ENCODE measurements at places on chromosomes 2 and 18.

DNA sequence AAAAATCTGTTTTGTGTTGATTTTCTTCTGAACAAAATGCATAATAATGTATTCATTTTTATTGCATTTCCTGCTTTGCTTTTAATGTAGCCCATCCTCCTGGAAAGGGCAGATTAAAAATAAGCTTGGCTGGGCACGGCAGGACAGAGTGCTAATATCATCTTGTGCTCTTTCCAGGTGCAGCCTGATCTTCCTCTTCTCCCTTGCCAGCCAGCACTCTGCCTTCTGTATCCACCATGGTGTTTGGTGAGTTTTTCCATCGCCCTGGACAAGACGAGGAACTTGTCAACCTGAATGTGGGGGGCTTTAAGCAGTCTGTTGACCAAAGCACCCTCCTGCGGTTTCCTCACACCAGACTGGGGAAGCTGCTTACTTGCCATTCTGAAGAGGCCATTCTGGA, 52.3 kb downstream of the KCNS3 start:
- no peak for DNase-seq

- no peak for DNase-seq
These were observed 114.1 kb downstream of the EPB41L3 start for GRCh38 chr18:5429681-5430080.

DNA sequence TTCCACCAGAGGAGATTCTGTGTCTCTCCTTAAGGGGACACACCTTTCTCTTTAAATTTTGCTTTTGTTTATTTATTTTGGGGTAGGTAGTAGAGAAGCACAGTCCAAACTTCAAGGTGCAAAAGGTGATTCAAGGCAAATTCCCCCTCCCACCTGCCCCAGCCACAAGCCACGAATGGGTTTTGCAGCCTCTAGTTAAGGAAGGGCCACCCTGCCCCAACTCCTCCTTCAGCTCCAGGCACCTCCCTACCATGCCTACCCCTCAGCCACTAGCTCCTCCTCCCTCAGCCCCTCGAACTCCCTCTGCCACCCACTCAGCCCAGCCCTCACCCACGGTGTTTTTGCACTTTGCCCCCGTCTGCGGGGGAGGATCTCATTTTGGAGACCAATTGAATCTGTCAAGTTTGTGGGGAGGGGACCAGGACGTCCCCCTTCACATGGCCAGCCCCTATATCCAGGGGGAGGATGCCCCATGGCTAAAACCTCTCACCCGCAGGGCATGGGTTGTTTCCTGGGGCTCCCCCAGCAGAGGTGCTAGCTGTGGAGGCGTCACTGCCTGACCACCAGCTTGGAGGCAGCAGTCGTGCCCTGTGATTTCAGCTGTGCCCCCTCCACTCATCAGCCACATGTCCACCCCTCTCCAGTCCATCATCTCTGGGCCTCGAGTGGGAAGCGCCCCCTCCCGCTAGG, 4.5 kb downstream of the HAAO start:
- no peak for DNase-seq

DNA sequence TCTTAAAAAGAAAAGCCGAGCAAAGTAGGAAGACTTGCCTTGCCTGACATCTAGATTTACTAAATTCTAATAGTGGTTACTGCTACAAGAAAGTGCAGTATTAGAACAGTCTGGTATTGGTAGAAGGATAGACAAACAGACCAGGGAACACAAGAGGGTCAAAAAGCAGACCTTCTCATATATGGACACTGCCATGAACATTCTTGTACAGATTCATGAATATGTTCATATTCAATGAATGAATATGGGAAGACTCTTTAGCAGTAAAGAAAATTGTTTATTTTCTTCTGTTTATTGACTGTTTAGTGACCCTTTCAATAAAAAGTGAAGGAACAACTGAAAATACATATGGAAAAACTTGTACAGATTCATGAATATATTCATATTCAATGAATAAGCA, 37.6 kb downstream of the DTNB start:
- DNase-seq, result no peak

- no peak for DNase-seq
These were observed 4.9 kb upstream of the IL1B start for GRCh38 chr2:112841295-112842044.

DNA sequence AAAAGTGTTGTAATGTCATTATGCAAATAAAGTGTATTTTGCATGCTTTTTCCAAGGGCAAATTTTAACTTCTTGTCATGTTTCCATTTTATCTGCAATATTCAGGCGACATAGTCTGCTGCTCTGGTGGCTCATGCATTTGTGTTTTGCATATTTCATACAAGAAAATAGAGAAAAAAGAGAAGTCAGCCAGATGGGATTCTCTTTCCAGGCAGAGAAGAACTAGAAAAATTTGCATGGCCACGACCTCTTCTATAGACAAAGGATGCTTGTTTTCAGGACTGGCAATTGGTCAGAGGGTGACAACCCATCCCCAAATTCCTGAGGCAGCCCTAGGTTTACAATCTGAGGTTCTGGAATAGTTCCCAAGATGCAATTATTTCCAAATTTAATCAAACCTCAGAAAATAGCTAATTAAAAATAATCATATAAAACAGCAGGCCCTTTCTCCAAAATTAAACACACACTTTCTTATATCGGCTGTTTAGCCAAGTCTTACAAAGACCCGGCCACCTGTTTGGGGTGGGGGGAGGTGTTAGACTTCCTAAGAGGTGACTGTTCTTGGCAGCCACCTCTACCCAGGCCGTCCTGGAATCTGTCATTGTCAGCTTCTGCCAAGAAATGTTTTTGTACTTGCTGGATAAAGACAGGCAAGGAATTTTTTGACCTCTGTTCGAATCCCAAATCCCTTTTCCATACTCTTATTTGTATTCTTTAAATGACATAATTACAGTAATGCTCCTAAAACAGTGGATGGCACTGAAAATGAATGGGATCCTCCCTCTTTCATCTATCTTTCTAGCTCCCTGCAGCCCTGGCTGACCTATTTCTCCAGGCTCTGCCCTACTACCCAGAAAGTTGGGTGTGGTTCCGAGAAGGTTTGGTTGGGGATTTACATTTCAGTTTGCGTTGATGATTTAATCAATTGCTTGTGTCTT, 20.8 kb upstream of the SOS1 start:
- DNase-seq, result no peak

- DNase-seq, result no peak
These were observed 60.8 kb upstream of the DNMT3A start for GRCh38 chr2:25402477-25402876.

- no peak for DNase-seq
These were observed 248.8 kb downstream of the MREG start for GRCh38 chr2:215764441-215765048.

DNA sequence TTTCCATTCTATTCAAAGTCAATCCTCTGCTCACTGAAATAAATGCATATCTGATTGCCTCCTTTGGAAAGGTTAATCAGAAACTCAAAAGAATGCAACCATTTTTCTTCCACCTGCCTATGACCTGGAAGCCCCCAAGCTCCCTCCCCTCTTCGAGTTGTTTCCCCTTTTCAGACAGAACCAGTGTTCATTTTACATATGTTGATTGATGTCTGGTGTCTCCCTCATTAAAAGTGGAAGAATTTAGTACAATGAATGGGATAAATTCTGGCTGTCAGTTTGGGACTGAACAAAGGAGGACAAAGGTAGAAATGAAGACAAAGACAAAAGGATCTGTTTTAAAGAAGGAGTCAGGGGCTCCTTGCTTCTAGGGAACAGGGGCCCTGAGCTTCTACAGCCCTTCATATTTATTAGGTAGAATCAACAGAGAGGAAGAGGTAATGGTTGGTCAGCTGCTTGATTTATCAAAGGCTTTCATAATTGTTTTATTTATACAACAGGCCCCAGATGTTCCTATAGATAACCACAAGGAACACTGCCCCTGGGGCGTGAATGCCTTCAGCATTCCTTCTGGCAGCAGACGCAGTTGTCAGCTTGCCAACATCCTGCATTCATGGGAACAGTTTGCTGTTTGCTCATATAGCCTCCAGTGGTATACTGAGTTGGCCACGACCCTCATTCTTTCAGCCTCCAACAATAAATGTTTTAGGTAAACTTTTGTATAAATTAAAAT, 949.8 kb upstream of the LRATD1 start:
- no peak for DNase-seq

DNA sequence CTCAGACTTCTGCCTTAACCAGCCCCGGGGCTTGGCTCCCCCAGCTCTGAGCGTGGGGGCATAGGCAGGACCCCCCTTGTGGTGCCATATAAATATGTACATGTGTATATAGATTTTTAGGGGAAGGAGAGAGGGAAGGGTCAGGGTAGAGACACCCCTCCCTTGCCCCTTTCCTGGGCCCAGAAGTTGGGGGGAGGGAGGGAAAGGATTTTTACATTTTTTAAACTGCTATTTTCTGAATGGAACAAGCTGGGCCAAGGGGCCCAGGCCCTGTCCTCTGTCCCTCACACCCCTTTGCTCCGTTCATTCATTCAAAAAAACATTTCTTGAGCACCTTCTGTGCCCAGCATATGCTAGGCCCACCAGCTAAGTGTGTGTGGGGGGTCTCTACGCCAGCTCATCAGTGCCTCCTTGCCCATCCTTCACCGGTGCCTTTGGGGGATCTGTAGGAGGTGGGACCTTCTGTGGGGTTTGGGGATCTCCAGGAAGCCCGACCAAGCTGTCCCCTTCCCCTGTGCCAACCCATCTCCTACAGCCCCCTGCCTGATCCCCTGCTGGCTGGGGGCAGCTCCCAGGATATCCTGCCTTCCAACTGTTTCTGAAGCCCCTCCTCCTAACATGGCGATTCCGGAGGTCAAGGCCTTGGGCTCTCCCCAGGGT, 5.5 kb downstream of the CTDSP1 start:
- DNase-seq, result no peak

- no peak for DNase-seq
These were observed 33.2 kb upstream of the ID2 start for GRCh38 chr2:8648441-8649213.

GRCh38 chr2:179137200-179137759, 87.3 kb upstream of the CCDC141 start:
- no peak for DNase-seq

DNA sequence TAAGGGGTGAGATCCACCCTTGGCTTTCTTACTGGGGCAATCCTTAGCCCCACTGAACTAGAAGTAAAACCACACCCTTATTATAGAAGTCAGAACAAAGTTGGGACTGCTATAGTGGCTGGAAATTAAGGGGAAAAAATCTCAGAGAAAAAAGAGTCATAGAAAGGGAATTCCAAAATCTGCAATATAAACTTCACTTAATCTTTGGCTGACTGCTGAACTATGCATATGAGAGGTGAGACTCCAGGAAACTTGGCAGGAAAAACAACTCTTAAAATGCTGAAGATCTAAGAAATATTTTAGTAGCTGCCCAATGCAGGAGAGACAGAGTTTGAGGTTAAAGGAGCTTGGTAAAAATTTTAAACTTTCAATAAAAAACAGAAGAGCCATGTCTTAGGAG, 201.8 kb upstream of the FN1 start:
- DNase-seq, result no peak

DNA sequence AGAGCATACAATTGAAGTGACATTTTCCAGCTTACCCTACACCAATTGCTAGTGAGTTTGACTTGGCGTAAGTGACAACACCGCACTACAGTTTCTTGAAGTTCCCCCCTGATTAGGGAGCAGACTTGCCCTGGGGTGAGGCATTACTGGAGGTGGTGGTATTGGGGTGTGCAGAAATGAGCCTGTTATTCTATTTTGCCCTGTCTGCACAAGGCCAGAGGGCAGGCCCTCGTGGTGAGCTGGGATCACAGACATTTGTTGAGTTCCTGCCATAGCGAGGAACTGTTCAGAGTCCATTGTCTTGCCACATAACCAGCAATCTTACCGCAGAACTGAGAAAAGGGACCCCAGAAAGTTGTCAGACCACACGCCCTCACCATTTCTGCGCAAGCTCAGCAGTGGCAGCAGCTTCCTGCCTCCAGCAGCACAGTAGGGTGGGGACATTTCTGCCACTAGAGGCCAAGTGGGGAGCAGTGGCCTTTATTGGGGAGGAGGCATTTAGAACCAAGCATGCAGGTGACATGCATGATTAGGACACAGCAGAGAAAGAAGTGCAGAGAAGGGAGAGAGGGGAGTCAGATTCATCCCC, 103.6 kb upstream of the BCL2L11 start:
- no peak for DNase-seq

DNA sequence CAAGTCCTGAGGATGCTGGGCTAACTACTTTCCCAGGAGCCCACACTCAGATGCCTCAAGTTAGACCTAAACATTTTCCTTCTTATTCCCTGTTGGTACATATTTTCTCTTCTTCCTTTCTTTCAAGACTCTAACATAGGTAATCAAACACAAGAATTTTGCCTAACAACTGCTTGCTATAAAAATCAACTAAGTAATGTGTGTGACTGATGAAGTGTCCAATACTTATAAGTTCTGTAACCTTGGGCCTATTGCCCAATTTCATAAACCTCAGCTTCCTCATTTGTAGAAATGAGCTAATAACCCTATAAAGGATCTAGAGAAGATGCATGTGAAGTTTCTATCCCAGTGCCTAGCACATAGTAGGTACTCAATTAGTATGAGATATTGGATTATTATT, 31.6 kb upstream of the PIK3C3 start:
- no peak for DNase-seq

DNA sequence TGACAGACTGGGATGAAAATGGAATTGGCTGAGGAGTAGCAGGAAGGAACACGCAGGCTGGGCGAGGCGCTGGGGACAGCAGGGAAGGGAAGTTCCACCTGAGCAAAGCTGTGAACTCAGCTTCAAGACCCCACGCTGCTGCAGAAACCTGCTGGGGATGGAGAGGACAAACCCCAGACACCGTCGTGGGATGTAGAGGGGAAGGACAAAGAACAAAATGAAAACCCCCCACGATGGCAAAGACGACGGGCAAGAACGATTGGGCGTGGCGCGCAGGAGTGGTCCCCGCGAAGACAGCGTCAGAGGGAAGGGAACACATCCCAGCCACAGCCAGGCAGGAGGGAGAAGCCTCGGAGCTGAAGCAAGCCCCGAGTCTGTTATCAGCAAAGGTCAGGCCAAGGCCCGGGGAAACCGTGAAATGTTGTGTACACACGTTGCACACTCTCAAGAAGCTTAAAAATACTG, 222.9 kb downstream of the NDUFA10 start:
- DNase-seq, result no peak

DNA sequence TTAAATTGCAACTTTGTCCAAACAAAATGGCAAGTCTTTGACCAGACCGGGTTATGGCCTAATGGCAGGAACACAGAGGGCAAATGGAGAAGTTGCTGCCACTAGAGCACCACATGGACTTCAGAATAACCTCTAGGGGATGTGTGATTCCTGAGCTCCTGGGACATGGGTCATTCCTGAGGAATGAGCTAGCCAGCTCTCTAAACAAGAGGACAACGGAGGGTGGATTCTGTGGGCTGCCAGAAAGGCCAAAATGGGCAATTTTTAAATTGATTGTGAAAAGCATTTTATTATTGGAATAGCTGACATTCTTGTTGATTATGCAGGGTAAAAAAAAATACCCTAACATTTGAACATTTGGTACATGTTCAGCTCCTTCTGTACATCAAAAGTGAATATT, 109.8 kb upstream of the FZD5 start:
- no peak for DNase-seq

DNA sequence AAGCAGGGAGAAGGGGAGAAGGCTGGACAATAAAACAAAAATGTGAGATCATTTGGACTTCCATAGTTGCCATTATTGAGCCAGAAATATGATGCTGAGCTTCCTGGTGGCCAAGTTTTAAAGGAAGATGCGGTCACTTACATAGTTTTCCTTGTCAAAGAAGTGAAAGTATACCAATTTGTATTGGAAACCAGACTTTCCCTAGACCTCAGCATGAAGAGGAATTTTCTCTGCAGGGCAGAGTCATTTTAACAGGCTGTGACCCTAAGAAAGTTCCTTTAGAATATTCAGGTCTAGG, 111.0 kb downstream of the GATA6 start:
- no peak for DNase-seq

- DNase-seq, result no peak
These were observed 13.7 kb downstream of the ADRA2B start for GRCh38 chr2:96102596-96103186.

Data from stimulated activated CD4-positive, alpha-beta T cell treated with anti-CD3 and anti-CD28 coated beads, Interleukin-2, amount 100 ng/mL, for 24 hours (primary cell).